ENCODE measurements at places on chromosomes 1 and 21.
A peak's percentile ranks its signal among the peaks of the same experiment; 100 is the strongest.

GRCh38 chr1:228987286-228987685, 252.0 kb downstream of the RHOU start:
- no peak for DNase-seq

DNA sequence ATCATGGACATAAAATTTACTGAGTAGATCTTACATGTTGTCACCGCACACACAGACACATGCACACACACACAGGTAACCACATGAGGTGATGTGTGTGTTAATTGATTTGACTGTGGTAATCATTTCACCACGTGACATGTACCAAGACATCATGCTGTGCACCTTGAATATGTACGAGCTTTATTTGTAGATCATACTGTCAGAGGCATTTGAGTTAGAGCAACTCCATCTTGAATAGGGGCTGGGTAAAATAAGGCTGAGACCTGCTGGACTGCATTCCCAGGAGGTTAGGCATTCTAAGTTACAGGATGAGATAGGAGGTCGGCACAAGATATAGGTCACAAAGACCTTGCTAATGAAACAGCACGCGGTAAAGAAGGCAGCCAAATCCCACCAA, 31.7 kb upstream of the TRIM17 start:
- DNase-seq: no peak

GRCh38 chr1:224407571-224408293, 26.9 kb downstream of the WDR26 start:
- no peak for DNase-seq

GRCh38 chr1:89608984-89609725, 23.8 kb upstream of the LRRC8C start:
- DNase-seq: peak; percentile 72

DNA sequence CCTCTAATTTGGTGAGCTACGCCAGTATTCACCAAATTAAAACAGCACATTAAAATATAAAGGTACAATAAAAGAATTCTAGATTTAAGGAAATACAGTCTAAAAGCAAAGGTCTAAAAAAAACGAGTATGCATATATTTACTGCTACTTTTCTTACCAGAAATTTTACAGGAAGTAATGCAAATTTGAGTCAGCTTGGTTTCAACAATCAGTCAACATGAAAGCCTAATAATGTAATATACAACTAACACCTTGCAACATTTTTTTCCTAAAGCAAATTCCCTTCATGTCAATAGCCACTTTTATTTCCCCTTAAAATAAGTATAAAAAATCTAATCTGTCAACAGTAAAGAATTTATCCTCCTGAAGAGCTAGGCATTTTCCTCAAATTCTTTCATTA, 11.9 kb downstream of the PTP4A2 start:
- no peak for DNase-seq

DNA sequence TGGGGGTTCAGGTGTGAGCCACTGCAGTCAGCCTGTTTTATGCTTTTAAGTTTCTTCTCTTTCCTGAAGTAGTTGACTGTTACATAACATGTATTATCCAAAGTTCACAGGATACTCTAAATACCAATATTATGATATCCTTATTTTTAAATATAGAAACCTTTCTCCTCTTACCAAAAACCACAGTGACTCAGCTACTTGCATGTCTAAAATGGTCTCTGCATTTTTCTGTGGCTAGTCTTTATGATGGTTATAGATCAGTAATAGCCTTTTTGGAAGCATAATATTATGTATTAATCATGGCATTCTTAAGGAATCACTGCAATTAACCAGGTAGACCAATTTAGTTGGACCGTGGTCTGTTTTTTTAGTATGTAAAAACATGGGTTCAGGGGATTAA, 210.8 kb upstream of the CACYBP start:
- DNase-seq: no peak

GRCh38 chr1:64597113-64597512, 127.2 kb downstream of the CACHD1 start:
- no peak for DNase-seq

DNA sequence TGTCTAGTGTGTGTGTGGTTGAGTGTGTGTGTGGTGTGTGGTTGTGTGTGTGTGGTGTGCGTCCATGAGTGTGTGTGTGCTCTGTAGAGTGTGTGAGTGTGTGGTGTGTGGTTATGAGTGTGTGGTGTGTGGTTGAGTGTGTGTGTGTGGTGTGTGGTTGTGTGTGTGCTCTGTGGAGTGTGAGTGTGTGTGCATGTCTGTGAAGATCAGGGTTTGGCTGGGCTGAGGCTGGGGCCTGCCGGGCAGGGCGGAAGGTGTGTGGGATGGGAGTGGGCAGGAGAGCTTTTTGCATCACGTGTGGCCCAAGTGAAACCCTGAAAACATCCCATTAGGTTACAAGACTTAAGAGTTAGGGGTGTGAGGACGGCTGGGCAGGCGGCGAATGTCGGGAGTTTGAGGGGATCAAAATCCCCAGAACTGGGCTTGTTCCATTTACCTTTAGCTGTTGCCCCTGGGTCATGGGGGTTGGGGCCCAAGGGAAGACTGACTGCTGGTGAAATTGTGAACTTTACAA, 2.9 kb upstream of the FCMR start:
- DNase-seq: peak; percentile 56

- DNase-seq: no peak
Observed at GRCh38 chr1:246169019-246169418, 338.1 kb downstream of the SMYD3 start.

DNA sequence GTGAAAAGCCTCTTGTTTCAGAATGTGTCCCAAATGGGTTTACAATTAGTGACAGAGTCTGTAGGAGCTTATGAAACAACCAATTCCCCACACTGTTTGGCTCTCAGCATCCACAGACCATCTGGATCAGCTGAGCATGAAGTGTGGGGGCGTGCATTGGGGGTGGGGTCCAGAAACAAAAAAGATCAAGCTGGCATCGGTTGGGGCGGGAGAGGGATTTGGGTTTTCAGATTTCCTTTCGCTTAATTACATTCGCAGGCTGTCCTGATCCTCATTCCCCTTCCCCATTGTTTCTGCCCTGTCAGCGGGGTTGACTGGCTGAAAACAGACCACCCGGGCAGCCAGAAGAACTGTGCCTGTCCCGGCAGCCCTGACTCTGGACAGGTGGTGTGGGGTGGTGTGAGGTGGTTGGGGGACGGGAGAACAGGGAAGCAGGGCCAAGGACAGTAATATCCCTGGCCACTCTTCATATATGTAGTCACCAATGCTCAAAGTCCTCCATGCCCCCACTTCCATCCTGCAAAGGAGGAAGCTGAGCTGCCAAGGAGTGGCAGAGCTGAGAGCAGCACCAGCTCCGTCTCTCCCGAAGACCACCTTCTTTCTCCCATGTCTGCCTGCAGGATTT, 92.0 kb downstream of the IER5 start:
- DNase-seq: no peak

DNA sequence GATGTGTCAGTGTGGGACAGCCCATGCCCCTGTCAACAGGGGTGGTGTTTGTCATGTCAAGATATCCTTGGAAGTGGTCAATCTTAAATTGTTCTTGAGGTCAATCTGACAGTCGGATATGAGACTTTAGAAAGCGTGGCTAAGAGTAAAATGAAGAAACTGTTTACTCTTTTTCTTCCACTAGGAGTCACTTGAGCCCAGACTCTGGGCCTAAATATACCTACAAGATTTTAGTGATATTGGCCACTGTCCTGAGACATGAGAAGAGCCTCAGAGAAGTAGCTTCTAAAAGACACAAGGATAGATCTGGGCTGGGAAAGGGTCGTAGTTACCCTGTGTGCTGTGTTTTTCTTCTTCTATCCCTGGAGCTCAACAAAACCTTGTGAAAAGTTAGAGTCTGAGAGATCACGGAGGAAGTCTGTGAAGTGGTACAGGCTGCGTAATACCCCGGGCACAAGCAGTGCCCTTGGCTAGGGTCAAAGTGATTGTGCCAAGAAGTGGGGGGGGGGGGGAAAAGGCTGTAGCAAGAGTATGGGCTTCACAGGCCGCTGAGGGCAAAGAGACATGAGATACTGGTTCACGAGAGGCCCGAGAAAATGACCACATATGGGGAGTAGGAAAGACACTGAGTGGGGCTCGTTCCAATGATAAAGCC, 355.2 kb upstream of the GREM2 start:
- no peak for DNase-seq

DNA sequence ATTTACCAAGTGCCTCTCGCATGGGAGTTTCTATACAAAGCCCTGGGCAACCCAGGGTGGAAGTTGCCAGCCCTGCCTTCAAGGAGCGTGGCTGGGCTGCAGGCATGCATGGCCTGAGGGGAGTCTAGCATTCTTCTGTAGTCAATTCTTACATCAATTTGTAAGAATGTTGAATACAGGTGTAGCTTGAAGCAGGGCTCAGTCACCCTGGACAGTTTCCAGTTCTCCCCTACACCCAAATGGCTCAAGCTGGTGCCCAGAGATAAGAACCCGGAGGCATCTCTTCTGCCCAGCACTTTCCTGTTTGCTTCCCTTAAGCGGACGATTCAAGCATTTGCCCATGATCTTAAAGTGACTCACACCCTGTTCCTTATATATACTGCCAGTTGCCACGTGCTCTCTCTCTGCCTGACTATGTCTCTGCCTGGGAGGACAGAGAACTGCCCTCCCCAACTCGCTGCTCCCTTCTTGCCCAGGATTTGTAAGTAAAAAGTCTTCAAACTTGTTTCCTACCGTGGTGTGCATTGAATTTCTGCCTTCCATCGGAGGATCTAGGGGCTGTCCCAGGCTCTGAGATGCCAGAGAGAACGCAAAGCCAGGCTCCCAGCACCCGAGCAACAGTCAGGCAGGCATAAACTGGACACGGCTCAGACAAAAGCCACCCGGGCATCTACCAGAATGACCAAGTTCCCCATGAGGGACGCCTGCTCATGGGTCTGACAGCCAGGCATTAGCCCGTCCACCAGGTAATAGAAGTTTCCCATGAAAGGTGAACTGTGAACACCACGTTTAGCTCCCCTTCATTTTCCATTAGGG, 50.9 kb upstream of the AJAP1 start:
- DNase-seq: no peak

- no peak for DNase-seq
Observed at GRCh38 chr1:165842023-165842670, 14.7 kb downstream of the UCK2 start.

GRCh38 chr1:87007323-87007722, 92.9 kb downstream of the HS2ST1 start:
- no peak for DNase-seq

DNA sequence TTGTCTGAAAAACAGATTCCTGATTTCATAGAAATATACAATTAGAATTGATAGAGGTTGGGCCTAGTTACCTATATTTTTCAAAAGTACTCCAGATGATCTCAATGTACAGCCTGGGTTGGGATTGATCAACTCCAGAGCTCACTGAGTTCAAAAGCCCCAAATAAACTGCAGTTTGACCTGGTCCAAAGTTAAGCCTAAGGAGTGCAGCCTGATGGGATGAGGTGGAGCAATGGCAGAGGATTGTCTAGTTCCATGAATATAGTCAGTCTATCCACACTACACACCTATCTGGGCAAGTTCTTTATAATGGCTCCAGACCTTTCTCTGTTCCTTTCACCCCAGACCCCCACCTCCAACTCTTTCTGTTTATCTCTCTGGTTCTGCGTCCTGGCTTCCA, 49.2 kb downstream of the C8A start:
- no peak for DNase-seq

GRCh38 chr1:103958699-103959098, 209.0 kb downstream of the AMY1C start:
- DNase-seq: no peak

DNA sequence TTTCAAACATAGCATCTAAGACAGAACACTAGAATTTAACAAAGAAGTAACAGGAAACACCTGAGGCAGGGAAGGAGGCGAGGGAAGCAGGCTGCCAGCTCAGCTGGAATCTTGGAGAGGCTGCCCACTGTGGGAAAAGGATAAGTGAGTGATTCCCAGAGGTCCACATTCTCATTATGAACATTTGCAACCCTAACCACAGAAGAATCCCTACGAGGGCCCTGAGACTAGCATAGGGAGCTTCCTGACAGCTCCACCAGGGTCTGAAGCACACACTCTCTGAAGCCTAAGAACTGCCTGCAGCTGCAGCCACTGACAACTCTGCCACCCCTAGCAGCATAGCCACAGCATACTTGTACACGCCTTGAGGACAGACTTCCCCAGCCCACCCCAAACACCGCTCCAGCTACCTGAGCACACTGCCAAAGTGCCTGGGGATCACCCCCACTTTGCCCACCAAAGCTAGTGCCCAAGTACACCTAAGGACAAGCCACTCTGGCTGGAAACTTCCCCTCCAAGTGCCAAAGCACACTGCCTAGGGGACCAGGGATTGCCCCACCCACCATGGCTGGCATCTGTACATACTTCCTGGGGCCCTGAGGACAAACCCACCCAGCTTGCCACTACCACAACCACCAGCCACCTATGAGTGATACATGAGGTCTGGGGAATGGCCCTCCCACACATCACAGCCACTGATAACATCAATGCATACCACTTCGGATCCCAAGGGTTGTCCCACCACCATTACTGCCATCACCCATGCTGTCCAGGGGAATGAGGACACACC, 76.6 kb upstream of the GUCA2A start:
- no peak for DNase-seq

DNA sequence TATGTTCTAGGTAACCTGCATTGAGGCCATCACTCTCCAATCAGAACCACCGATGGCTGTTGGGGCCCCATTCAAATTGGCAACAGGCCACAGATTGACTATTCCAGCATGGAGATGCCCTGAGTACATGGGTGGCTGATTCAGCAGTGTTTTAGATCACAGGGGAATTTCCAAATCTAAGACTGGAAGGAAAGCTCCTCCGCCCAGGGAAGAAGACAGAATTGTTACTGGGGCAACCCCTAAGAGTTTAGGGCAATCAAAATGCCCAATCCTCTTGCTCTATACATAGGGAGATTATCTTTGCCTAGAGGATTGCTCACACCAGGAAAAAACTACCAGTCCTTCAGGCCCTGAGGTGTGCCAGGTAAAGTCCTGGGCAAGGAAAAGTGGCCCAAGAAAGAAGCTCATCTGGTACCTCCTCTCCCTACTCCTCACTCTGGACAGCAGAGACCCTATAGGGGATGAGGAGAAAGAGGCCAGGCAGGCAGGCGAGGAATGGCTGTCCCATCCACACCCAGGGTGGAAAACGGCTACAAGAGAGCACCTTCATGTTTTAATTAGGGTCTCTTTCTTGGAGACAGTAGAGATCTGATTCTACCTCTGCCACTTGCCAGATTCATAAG, 5.8 kb downstream of the S100A8 start:
- DNase-seq: no peak

DNA sequence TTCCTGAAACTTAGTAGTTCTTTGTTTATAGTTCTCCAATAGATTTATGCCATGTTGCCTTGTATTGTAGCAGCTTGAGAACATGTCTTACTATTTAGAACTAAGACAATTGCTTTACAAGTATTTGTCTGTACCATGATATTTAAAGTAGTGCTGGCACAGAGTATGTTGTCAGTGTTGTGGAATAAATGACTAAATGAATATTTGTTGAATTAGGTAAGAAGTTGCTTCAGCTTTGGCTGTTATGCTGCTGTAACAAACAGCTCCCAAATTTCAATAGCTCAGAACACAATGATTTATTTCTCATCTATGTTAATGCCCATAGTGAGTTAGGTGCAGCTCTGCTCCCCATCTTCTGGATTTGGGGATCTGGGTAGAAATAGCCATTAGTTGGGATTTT, 90.2 kb upstream of the VCAM1 start:
- no peak for DNase-seq

GRCh38 chr1:202076050-202076511, 46.6 kb upstream of the GPR37L1 start:
- no peak for DNase-seq
